Tibial nerve (tissue), 4 donors: ENCODE measurements at places on chromosomes 1 and 21. TPM values are rescaled to one million over a fixed set of nuclear protein-coding genes. Genes with fewer than 3 reads are reported as not detected.

DNA sequence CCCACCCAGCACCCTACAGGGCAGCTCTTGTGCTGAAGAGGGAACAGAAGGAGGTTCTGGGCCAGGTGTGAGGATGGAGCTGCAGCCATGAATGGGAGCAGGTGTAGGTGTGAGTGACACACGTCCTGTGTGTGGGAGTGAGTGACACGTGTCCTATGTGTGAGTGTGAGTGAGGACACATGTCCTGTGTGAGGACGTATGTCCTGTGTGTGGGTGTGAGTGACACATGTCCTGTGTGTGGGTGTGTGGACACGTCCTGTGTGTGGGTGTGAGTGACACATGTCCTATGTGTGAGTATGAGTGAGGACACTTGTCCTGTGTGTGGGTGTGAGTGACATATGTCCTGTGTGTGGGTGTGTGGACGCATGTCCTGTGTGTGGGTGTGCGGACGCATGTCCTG is 26.4 kb downstream of the MEGF6 start:
- no peak for DNase-seq

- no peak for DNase-seq
Observed at GRCh38 chr1:204742676-204743251, 57.2 kb upstream of the LRRN2 start.

SAMD11 gene
- 15.9 TPM for total RNA-seq

DNA sequence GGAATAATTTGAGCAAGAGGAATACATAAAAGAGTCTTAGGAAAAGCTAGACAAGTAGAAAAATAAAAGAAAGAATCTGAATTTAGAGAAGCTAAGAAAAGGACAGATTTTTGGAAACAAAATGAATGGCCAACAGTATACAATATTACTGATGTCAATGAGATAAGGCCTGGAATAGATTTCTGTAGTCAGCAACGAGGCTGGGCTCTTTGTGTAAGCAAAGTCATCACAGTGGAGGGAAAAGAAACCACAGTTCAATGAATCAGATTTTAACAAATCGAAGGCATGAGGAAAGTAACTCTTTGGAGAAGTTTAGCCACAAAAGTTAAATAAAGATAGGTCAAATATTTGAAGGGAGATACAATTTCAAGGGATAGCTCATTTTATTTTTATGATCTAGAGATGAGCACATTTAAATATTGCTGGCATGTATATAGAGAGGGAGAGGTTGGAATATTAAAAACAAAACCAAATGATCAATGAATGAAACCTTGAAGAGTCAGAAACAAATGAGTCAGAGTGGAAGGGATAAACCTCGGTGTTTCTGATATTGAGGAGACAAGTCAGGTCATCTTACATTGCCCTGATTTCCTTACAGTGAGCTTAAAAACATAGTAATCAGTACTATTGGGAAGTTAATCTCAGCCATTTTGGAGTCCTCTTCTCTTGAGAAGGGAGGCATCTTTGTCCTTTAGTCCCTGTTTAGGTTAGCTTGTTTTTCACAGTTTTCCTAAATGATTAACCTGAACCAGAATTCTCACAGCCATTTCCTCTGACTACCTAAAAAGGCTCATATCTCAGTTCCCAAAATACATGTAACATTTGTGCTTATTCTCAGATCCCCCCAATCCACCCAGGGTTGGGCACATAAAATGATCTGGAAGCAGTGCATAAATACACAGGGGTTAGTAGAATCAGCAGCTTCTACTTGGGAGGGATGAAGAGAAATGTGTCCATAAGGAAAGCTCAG is 620.0 kb upstream of the B3GALT2 start:
- DNase-seq: no peak

OLIG2 gene
- 1.3 TPM for total RNA-seq

DNA sequence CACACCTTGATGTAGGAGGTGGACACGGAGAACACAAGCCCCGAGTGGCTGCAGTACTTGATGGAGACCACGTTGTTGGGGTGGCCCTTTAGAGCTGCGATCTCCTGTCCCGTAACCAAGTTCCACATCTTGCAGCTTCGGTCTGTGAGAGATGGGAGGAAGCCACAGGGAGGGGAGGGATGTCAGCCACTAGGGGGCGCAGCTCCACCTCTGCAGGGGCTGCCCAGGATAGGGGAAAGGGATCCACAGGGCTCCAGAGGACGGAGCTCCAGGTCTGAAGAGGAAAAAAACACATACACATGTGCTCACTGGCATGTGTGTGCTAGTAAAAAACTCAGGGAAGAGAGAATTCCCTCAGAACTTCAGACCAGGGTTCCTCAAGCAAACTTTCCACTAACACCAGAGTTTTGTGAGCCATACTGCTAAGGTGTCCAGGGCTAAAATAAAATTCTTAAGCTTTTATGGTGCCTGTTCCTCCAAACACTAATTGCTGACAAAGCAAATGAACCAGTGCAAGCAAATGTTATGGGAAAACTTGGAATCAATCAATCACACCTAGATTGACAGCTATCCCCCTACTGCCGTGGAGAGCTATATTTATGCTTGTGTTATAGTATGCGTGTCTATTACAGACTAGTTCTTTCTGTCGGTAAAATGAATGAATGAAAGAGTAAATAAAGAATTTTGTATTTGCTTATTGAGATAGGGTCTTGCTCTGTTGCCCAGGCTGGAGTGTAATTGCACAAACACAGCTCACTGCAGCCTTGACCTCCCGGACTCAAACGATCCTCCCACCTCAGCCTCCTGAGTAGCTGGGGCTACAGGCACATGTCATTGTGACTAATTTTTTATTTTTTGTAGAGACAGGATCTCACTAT is 43.7 kb downstream of the KIF21B start:
- no peak for DNase-seq

- DNase-seq: no peak
Observed at GRCh38 chr1:23868557-23869016, 497 bp upstream of the FUCA1 start.

DNA sequence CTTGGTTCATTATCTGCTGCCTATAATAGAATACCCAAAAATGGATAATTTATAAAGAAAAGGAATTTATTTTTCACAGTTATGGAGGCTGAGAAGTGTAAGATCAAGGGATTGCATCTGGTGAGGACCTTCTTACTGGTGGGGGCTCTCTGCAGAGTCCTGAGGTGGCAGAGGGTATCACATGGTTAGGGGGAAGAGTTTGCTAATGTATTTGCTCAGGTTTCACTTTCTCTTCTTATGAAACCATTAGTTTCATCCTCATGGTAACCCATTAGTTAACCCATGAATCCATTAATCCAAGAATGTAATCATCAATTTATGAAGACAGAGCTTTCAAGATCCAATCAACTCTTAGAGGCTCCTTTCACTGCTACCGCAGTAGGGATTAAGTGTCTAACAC is 120.6 kb downstream of the DNM3 start:
- no peak for DNase-seq

GRCh38 chr1:219871427-219872057 is 56.8 kb downstream of the SLC30A10 start:
- no peak for DNase-seq
